ENCODE measurements at places on chromosomes 13 and 19. TPM values are rescaled to one million over a fixed set of nuclear protein-coding genes. Genes with fewer than 3 reads are reported as not detected.

Gene ZNF837
- total RNA-seq = 1.3 TPM

Gene FPR3
- total RNA-seq = not detected

Gene DLL3
- total RNA-seq = 0.32 TPM

Gene SIGLECL1
- not detected for total RNA-seq

Gene ERICH4
- not detected for total RNA-seq

Gene VSTM1
- not detected for total RNA-seq

Gene ZNF665
- 0.08 TPM for total RNA-seq

Gene C19orf44
- 3.8 TPM for total RNA-seq

Gene HIF3A
- total RNA-seq = 0.44 TPM

DNA sequence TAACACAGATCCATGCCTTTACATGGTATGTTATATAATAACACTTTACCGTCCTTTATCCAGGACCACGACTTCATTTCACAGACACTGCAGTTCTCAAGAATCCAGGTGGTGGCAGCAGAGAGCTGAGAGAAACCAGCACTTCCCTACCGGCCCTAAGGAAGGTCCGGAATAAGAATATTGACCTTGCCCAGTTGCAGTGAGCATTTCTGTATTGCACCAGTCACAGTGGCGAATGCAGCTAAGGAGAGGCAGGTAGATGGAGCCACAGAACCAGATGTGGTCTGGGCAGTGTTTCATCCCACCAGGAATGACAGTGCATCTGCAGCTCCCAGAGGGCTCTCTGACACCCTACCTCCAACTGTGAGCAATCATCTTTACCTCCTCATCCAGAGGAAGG lies 44.6 kb downstream of the ZNF787 start:
- peak; percentile 41 for DNase-seq

DNA sequence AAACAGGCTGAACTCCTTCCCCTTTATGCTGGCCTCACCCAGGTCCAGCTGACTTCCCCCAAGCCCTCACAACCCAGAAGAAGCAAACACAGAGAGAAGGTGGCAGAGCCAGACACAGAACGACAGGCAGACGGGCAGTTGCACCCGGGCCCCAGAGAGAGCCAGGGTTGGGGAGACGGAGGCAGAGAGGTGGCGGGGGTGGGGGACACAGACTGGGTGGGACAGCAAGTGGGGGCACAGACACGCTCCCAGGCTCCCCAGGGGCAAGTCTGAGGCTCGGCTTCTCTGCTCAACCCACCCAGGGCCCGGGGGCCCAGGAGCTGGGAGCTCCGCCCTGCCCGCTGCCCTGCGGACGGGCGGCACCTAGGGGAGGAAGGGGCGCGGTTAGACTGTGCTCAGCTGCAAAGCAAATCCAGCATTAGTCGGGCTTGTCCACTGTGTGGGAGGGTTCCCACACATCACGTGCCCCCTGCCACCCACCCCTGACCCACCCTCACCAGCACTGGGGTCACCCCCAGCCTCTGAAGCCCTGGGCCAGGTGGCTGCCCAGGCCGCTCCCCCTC lies 31.3 kb upstream of the ASF1B start:
- no peak for DNase-seq

- no peak for DNase-seq
These were observed 7.1 kb upstream of the ELOF1 start for GRCh38 chr19:11566164-11566563.

GRCh38 chr19:35720648-35721047 lies 2.8 kb downstream of the KMT2B start:
- no peak for DNase-seq

GRCh38 chr13:62512194-62513141 lies 1096.8 kb upstream of the PCDH20 start:
- DNase-seq = no peak

GRCh38 chr13:36086117-36086516 lies 45.1 kb downstream of the DCLK1 start:
- DNase-seq = no peak

- no peak for DNase-seq
These were observed 5.9 kb upstream of the S1PR5 start for GRCh38 chr19:10523135-10523636.

GRCh38 chr19:39878398-39878797 lies 32.2 kb upstream of the FBL start:
- DNase-seq = no peak

GRCh38 chr13:25377244-25377962 lies 5.6 kb downstream of the ATP8A2 start:
- DNase-seq = no peak

DNA sequence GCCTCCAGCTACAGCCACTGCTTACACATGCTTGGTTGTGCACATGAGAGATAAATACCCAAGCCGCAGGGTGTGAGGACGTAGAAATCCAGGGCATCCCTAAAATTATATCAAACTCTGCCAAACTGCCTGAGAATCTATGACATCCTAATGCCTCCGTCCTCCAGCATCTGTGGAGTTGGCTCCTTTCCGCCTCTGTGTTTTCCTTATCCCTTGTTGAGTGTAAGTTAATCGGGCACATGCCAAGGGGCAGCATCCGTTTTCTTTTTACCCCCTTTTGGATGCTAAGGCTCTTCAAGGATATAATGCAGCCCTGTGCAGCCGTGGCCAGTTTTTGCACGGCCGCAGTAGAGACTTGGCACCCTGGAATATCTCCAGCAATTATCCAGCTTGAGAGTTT lies 66.5 kb downstream of the COL4A2 start:
- DNase-seq = no peak

DNA sequence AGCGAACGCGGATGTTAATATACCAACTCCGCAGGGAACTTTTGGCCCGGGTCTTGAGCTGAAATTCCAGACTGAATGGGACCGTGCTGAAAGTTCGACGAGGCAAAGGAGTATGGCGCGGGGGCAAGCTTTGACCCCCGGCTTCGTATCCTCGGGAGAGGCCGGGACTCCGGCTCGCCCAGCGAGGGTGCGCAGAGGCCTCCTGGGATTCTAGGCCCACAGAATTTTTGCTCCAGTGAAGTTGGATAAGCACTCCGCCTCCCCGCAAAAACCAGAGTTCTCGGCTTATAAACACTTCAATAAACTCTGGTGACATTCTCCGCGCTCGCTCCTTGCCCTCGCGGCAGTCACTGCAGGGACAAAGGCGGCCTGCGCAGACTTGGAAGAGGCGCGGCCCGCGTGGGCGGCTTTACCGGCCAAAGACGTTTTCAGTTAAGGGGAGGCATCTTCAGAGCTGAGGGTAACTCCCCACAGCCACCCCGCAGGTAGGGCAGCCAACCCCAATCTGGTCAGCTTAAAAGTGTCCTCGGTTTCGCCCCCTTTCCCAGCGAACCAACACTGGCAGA lies 112.6 kb downstream of the KCNRG start:
- no peak for DNase-seq

GRCh38 chr19:29188289-29189032 lies 24.5 kb downstream of the UQCRFS1 start:
- DNase-seq = no peak

GRCh38 chr13:42181381-42181953 lies 90.5 kb upstream of the AKAP11 start:
- DNase-seq = no peak

DNA sequence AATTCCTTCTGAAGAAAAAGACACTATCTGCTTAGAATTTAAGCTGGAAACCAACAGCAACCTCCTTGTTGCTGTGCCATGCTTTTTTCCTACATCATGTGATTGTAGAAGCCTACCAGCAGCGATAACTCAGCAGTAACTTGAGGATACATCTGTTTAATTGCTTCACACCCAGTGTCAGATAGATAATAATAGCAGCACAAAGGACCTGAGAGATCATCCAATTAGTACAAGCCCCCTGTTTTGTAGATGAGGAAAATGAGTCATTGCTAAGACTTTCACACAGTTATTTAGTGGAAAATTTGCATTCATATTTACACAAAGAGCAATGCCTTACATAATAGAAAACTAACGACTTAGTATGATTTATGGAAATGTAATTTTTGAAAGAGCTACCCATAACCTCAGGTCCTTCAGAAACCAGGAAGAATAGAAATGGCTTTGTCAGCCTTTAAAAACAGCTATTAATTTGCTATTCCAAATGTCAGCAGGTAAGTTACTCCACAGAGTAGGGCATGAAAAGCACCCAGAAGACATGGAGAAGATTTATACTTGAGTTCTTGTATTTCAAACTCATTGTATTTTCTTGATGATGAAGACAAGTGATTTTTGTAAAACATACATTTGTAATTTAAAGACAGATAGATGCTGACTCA lies 93.7 kb upstream of the SGCG start:
- no peak for DNase-seq

DNA sequence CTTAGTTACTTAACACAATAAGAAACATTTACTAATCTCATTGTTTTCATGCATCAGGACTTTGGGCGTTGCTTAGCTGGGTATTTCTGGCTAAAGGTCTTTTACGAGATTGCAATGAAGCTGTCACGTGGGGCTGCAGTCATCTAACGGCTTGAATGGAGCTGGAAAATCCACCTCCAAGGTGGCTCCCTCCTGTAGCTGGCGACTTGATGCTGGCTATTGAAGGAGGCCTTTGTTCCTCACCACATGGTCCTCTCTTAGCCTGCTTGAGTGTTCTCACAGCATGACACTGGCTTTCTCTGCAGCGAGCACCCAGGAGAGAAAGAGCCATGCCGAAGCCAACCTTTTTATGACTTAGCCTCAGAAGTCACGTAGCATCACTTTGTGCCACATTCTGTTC lies 92.0 kb downstream of the NHLRC3 start:
- DNase-seq = no peak

GRCh38 chr19:36093687-36094086 lies 17.3 kb upstream of the OVOL3 start:
- no peak for DNase-seq

DNA sequence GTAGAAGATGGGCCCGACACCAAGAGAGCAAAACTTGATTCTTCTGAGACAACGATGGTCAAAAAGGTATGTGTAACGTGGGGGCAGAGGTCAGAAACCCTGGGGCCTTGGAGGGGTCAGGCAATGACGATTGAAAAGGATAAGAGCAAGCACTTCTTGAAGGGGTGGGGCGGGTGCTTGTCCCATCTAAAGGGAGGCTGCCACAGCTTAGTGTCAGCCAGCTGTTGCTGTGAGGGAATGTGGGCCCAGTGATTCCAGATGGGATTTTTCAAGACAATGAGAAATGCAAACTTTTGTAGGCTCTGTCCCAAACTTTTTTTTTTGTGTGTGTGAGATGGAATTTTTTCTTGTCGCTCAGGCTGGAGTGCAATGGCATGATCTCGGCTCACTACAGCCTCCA lies 24.5 kb downstream of the SAE1 start:
- DNase-seq = no peak

DNA sequence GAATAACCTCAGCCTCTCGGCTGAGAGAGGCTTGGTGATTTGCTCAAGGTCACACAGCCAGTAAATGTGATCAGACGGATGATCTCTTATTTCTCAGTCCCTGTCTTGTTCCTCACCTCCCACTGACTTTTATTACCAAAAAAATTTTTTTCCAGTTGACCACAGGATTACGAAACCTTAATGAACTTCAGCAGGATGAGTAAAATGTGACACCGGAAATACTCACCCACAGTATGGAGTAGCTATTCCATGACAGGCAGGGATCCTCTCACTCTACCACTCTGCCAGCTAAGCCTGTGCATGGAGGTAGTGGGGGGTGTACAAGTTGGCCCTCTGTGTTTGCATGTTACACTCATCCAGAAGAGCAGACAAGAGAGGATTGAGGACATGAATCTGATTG lies 916.4 kb downstream of the UQCRFS1 start:
- no peak for DNase-seq

DNA sequence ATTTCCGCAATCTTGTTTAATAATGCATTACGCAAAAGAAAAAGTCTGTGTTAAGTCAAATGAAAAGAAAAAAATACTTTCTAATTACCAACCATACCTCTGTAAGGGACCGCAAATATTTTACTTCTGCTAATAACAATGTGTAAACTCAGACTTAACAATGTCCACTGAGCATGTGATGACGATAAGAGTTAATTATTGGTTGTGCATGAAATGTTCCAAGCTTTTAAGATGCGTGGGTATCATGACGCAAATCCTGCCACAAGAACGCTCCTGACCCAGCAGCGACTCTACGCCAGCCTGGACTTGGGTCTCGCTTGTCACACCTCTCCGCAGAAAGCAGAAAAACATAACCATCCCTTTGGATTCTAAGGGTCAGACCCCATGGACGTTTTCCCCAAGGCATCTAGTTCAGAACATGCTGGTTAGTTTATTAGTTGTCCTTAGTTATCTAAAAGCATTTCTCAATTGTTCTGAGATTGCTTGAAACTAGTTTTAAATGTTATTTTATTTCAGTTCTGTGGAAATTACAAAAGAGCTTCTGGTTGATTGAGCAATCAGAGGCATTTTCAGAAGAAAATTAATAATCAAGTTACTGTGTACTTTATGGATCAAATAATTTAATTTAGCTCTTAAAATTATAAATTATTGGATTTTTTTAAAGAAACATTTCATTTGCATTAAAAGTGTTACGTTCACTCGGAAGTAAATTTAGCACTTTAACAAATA lies 779.9 kb upstream of the ARGLU1 start:
- DNase-seq = no peak

GRCh38 chr19:44608391-44608821 lies 5.0 kb upstream of the IGSF23 start:
- no peak for DNase-seq

GRCh38 chr13:78102121-78102677 lies 183.6 kb upstream of the EDNRB start:
- DNase-seq = peak; percentile 59

DNA sequence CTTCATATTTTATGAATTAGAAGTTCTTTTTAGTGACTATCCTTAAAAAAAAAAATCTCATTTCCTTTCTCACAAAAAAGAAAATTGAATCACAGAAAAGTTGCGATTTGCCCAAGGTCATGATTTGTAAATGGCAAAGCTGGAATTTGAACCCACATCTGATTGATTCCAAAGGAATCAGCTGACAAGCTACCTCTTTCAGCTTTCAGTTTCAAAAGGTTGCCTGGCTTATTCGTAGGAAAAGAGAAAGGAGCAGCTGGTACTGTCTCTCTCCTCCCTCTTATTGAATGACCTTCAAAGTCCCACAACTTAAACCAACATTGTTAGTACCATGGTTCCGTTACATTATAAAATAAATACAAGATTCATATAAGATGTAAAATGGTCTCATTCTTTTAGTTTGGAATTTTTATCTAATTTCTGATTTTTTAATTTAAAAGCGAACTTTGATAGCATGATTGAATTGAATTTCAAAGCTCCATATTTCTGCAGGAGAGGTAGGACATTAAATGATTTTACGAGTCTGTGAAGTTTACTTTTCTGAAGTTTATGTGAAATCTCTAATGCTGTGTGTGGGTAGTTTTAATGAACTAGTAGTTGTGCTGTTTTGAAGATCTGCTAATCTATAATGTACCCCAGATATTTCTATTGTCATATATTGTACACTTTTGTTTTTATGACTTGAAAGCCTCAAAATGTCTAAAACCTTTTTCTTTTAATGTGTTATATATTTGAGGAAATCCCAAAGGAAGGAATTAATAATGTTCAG lies 18.5 kb upstream of the KCTD4 start:
- DNase-seq = no peak
